ENCODE measurements at places on chromosomes 1 and 21. TPM values are rescaled to one million over a fixed set of nuclear protein-coding genes. Genes with fewer than 3 reads are reported as not detected.

DNA sequence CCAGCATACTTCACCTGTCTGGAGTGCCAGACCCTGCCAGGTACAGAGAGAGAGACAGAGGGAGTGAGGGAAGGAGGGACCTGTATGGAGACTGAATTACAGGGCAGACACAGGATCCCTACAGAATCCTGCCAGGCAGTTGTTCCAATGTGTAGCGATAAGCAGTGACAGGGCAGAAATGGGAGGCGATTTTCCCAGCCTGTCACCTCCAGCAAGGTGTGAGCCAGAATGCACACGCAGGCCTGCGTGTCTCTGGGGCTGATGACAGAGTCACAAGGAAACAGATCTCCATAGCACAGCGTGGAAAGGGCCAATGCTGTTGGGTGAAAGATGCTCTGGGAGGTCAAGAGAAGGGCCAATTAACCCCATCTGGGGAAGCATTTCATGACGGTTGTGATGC, 111.3 kb downstream of the HIVEP3 start:
- DNase-seq = no peak

DNA sequence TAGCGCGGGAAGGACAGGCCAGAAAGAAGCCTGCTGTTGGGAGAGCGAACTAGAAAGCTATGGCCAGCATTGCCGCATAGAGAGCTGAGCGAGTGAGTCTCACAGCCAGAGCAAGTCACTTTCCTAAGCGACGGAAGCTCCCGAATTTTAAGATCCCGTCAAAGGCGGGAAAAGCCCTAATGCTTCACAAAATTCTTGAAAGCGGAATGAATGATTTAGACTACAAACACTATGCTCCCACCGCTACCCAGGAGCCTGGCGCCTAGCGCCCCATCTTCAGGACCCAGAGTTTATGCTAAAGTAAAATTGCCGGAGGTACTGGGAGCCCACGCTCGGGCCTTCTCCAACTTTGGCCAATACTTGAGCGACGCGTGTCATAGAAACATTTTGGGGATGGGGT, 409.9 kb upstream of the ESRRG start:
- DNase-seq = no peak

GRCh38 chr21:36791180-36791579, 92.3 kb downstream of the SIM2 start:
- no peak for DNase-seq

- DNase-seq = no peak
These were observed 671 bp downstream of the DNAJC11 start for GRCh38 chr1:6700853-6701436.

GRCh38 chr1:23202263-23202749, 15.0 kb downstream of the HTR1D start:
- no peak for DNase-seq

- DNase-seq = no peak
These were observed 3.6 kb upstream of the ABCA4 start for GRCh38 chr1:94124538-94124937.

DNA sequence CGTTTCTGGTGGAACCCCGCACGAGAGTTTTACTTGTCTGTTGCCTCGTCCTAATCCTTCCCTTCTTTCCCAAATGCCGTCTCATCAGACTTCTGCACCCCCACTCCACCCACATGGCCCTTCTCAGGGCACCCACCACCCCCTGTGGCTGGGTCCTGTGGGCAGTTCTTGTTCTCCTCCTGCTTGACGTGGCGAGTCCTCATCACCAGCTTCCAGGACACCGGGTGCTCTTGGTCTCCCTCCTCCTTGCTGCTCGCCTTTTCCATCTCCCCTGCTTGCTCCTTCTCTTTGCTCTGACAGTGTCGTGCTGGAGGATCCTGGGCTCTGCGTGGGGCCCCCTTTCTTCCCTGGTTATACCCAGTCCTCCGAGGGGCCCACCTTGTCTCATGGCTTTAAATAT, 51.8 kb downstream of the B3GALT5 start:
- DNase-seq = peak; percentile 37

GRCh38 chr1:100107696-100108095, 25.0 kb downstream of the SASS6 start:
- DNase-seq = no peak

GRCh38 chr1:98368995-98369394, 292.5 kb upstream of the SNX7 start:
- no peak for DNase-seq

DNA sequence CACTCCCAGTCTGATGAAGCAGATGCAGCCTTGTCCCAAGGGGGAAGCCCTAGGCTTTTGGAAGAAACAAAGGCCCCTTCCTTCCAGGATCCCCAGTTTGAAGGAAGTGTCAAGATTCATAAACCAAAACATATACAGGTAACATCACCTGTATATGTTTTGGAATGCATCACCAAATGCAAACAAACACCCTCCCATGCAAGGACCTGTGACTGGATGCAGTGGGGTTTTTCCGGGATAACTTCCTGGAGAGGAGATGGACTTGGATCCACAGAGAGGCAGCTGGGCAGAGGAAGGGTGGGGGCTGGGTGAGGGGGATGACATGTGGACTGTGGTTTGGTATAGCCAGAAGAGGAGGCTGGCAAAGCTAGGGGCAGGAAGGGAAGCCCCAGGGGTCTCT, 1.5 kb upstream of the PLA2G2F start:
- DNase-seq = no peak

DNA sequence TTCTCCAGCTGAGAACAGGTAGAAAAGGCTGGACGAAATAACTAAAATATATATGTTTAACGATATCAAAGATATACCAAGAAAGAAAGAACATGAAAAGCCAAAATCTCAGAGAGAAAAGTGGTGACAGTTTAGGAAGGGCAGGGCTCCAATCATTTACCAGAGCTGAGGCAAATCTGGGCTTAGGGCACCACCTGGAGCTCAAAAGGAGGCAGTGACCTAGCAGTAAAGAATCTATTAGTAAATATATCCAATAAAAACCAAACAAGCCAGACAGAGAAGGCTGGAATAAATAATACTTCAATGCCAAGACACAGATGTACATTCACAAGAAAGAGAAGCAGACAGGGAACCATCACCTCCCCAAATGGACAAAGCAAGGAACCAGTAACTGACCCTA, 43.5 kb downstream of the CHIA start:
- no peak for DNase-seq

GRCh38 chr1:204283711-204284651, 70.2 kb upstream of the GOLT1A start:
- no peak for DNase-seq

DNA sequence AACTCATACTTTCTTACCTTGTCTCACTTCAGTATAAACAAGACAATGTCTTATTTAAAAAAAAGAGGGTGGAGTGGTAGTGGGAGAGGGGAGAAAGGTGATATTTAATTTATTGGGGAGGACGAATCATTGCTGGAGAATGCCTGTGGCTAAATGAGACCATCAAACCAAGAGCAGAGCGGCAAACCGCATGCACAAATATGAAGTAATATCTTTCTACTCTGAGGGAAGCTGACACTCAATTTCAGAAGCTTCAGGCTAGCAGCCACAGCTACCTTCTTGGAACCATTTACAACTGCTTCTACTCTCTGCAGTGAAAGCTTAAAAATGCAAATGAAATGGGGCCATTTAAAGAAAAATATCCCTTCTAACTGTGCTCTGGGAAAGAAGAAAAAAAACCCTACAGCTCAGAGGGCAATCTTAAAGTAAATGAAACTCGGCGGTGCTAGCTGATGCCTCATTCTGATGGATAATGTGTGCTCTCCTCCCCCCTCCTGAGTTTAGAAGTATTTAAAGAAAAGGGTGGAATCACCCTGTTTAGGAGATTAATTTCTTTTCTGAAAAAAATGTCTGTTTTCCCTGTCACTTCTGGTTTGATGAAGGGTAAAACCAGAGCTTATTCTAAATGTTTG, 178.2 kb upstream of the CAMK1G start:
- no peak for DNase-seq

- no peak for DNase-seq
These were observed 110.2 kb upstream of the C1orf174 start for GRCh38 chr1:4010284-4010683.

DNA sequence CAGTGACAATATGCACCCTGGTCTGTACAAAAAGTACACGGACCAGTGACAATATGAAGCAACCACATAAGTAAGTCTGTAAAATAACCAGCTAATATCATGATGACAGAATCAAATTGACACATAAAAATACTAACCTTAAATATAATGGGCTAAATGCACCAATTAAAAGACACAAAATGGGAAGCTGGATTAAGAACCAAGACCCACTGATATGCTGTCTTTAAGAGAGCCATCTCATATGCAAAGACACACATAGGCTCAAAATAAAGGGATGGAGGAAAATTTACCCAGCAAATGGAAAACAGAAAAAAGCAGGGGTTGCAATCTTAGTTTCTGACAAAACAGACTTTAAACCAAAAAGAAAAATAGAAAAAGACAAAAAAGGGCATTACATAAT, 70.4 kb upstream of the VCAM1 start:
- no peak for DNase-seq

- no peak for DNase-seq
These were observed 427.4 kb upstream of the NCAM2 start for GRCh38 chr21:20570824-20571232.

Gene IGSF3
- 0.24 TPM for total RNA-seq

Gene HPCA
- total RNA-seq = 0.38 TPM

Gene EPS8L3
- total RNA-seq = not detected

Gene LGR6
- total RNA-seq = 5.8 TPM

Gene LYSMD1
- 6.3 TPM for total RNA-seq

Gene METTL18
- total RNA-seq = 10.5 TPM

Gene OR2T29
- not detected for total RNA-seq

Gene CNST
- total RNA-seq = 31.0 TPM
